ENCODE measurements at places on chromosomes 7 and 10. TPM values are rescaled to one million over a fixed set of nuclear protein-coding genes. Genes with fewer than 3 reads are reported as not detected.
A peak's percentile ranks its signal among the peaks of the same experiment; 100 is the strongest.

- peaks cover 54% of the 10 kb centered on the region for H3K36me3 ChIP-seq
- peak; percentile 59 for DNase-seq
- no peak overlapping the region for H3K4me3 ChIP-seq
- H3K27ac ChIP-seq: peak overlapping the region; percentile 51
Observed at GRCh38 chr7:92623544-92623943, 33.4 kb upstream of the FAM133B start.

GRCh38 chr10:25811052-25811685, 122.9 kb upstream of the MYO3A start:
- H3K4me1 ChIP-seq: no peaks in the 10 kb centered on the region
- no peak for DNase-seq
- H3K36me3 ChIP-seq: no peaks in the 10 kb centered on the region
- H3K27me3 ChIP-seq: peaks cover 9% of the 10 kb centered on the region

- DNase-seq: no peak
- peaks cover 5% of the 10 kb centered on the region for H3K4me1 ChIP-seq
- no peak overlapping the region for H3K27ac ChIP-seq
- H3K36me3 ChIP-seq: no peaks in the 10 kb centered on the region
- no peaks in the 10 kb centered on the region for H3K27me3 ChIP-seq
Observed at GRCh38 chr10:91605968-91606367, 26.9 kb downstream of the PPP1R3C start.

GRCh38 chr10:76354212-76354738, 922.9 kb downstream of the LRMDA start:
- DNase-seq: no peak
- H3K4me1 ChIP-seq: peaks cover 27% of the 10 kb centered on the region
- H3K4me3 ChIP-seq: no peak overlapping the region
- no peaks in the 10 kb centered on the region for H3K36me3 ChIP-seq

- no peak overlapping the region for H3K27ac ChIP-seq
- H3K4me3 ChIP-seq: no peak overlapping the region
- no peaks in the 10 kb centered on the region for H3K4me1 ChIP-seq
- no peaks in the 10 kb centered on the region for H3K36me3 ChIP-seq
Observed at GRCh38 chr10:17282311-17282710, 54.3 kb downstream of the VIM start.

IRF5 gene
- total RNA-seq: 0.16 TPM
